ENCODE measurements at places on chromosomes 3 and 15.
A peak's percentile ranks its signal among the peaks of the same experiment; 100 is the strongest.

DNA sequence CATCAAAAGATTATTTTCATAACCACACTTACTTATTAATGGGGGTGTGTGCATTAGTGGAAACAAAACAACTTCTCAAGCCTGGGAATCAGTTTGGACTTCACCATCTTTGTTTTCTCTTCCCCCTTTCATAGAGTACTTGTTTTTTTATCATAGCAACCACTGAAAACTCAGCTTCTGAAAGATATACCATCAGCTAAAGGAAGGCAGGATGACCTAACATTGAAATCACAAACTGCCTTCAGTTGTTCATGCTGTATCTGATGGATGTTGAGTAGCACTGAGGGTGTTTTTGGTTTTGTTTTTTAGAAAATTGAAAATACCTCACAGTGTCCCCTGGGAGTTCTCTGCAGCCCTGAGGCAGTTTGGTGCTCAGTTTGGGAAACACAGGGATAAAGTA is 46.5 kb downstream of the NEK10 start:
- DNase-seq: no peak

GRCh38 chr15:45402955-45403877 is 24.9 kb upstream of the GATM start:
- peak; percentile 8 for DNase-seq

- DNase-seq: no peak
Measured at GRCh38 chr3:120013481-120013880, 80.8 kb downstream of the GSK3B start.

- DNase-seq: no peak
Measured at GRCh38 chr15:32743411-32744140, 25.8 kb downstream of the GREM1 start.
